ENCODE measurements at places on chromosomes 5 and 9.

GRCh38 chr9:3403315-3403714 is 122.5 kb downstream of the RFX3 start:
- DNase-seq, result no peak

DNA sequence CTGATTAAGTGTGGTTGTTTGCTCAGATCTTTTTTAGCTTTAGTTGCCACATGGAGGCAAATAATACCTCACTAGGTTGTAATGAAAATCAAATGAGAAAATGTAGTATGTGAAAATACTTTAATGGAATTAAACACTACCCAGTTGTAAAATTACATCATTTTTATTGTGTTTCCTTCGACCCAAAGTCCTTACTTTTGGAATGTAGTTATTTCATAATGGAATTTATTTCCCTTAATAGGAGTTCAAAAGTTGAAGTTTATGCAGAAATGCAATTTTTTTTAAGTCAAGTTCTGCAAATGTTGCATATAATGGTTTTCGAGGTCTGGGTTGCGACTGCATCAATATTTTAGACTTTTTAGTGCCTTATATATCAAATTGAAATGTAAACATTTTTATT is 31.0 kb downstream of the TNPO1 start:
- DNase-seq, result no peak

- DNase-seq, result peak; percentile 72
Measured at GRCh38 chr5:75536694-75537360, 25.1 kb downstream of the POLK start.

GRCh38 chr9:97304586-97304985 is 2.9 kb upstream of the CCDC180 start:
- no peak for DNase-seq

- no peak for DNase-seq
Measured at GRCh38 chr9:107175041-107175440, 108.0 kb upstream of the RAD23B start.

- no peak for DNase-seq
Measured at GRCh38 chr9:2107906-2108451, 92.8 kb downstream of the SMARCA2 start.

DNA sequence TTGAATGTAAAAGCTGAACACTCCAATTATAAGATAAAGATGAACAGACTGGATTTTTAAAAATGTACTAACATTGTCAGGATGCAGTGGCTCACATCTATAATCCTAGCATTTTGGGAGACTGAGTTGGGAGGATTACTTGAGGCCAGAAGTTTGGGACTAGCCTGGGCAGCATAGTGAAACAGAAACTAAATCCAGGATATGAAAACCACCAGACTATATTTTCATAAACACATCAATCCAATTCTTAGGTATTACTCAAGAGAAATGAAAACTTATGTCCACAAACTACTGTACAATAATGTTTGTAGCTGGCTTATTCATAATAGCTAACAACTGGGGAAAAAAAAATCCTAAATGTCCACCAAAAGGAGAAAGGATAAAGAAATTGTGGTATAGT is 26.8 kb upstream of the NAA35 start:
- no peak for DNase-seq

GRCh38 chr9:137303151-137303892 is 1.3 kb upstream of the NRARP start:
- no peak for DNase-seq

DNA sequence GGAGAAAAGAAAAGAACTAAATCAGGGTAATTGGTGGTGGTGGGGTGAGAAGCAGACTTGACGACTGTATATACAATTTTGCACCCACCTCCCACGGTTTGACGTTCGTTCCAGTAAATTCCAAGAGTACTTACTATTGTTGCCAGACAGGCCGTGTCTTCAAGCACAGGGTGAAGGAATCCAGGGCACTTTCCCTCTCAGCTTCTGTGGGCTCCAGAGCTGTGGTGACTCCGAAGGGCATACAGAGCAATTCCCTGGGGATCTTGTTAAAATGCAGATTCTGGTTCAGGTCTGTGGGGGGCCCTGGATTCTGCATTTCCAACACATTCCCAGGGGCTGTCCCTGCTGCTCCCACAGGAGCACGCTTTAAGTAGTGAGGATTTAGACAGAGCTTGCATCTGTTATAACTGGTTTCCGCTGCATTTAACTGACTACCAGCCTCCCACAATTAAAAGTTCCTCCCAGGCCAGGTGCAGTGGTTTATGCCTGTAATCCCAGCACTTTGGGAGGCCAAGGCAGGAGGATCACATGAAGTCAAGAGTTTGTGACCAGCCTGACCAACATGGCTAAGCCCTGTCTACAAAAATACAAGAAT is 49.3 kb upstream of the FANCC start:
- DNase-seq, result no peak

DNA sequence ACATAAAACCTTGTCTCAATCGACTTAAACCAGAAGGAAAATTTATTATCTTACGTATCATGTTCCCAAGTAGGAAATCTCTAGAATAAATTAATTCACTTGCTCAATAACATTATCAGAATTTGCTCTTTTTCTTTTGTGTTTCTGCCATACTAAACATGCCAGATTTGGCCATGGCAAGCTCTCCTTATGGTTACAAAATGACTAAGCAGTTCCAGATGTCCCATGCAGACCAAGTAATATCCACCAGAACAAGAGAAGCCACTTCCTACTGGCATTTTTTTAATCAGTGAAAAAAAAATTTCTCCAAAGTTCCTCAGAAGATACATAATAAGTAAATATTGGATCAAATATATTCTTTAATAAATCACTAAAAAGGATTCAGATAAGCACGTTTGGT is 25.2 kb upstream of the ADAMTS6 start:
- no peak for DNase-seq

DNA sequence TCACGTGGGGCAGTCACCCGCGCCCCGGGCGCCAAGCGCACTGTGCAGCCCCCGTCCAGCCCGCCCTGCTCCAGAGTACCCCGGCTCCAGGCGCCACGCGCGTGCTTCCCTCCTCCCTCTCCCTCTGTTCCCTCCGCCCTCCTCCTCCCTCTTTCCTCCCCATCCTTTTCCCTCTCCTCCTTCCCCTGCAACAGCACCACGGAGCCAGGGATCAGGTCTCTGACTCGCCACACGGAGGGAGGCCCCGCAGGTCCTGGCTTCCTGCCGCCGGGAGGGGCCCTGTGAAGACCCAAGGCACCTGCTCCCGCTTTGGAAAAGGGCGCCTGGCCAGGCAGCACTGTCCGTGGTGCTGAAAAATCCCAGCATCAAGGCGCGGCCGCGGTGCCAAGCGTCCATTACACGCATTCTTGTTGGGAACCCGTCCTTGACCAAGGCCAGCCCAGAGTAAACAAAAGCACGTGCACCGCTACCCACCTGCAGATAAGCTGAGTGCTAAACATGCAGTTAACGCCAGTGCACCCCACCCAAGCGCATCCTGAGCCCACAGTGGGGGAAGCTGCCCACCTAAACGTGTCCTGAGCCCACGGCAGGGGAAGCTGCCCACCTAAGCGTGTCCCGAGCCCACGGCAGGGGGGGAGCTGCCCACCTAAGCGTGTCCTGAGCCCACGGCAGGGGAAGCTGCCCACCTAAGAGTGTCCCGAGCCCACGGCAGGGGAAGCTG is 21.7 kb downstream of the SLC6A18 start:
- DNase-seq, result peak; percentile 26

GRCh38 chr9:115022760-115023434 is 92.5 kb upstream of the TNFSF8 start:
- DNase-seq, result no peak

GRCh38 chr9:6408320-6408719 is 4.7 kb upstream of the UHRF2 start:
- DNase-seq, result no peak

DNA sequence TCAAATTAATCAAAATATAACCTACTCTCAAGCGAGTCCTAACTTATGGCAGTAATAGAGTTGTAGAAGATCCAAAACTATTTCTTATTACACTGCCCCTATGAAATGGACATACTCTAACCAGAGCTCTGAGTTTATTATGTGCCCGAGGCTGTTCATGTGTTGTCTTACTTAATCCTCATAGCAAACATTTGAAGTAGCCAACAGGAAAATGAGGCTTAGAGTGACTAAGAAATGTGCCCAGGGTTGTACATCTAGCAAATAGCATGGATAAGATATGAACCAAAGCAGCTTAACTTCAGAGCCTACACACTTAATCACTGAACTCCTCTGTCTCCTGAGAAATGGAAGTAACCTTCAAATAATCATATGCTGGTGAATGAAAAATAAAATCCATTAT is 1551.7 kb downstream of the MAT2B start:
- no peak for DNase-seq

DNA sequence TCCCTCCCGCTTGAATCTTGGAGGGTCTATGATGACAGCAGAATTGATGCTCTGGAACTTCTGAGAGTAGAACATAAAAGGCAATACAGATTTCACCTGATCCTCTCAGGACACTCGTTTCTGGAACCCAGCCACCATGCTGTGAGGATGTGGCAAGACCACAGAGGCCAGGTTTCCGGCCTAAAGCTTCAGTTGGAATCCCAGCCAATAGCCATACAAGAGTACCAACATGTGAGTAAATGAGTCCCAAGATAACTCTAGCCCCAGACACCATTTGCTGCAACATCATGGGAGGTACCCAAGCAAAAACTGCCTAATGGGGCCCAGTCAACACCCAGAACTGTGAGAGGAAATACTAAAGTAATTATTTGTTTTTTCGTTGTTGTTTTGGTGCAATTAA is 65.7 kb upstream of the MARCHF11 start:
- DNase-seq, result no peak

GRCh38 chr5:116488356-116489041 is 86.1 kb downstream of the SEMA6A start:
- no peak for DNase-seq

GRCh38 chr5:74766418-74766848 is 484 bp downstream of the GFM2 start:
- no peak for DNase-seq

DNA sequence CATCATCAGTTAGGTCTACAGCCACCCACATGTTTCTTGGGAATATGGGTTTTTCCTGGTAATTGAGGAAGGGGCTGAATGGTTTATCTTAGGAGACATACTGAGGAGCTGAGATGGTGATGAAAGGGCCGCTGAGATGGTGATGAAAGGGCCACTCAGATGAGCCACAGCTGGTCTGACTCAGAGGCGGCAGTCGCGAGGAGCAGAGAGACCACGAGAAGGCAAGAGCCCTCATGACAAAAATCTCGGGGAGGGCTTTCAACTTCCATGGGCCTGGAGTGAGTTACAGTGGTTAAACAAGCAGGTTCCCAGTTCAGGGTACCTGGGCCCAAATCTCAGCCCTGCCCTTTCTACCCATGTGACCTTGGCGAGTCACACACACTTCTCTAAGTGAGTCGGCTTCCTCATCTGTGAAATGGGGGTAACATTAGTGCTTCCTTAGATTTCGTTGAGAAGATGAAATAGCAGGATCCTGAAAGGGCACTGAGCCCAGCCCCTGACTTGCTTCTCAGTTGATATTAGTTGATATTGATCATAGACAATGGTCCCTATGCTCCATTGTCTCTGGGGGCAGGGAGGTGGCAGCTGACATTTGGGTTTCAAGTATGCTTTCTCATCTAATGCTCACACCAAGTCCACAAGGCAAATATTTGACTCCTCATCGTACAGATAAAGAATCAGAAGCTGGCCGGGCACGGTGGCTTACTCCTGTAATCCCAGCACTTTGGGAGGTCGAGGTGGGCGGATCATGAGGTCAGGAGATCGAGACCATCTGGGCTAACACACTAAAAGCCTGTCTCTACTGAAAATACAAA is 169.5 kb downstream of the RGS3 start:
- DNase-seq, result no peak

DNA sequence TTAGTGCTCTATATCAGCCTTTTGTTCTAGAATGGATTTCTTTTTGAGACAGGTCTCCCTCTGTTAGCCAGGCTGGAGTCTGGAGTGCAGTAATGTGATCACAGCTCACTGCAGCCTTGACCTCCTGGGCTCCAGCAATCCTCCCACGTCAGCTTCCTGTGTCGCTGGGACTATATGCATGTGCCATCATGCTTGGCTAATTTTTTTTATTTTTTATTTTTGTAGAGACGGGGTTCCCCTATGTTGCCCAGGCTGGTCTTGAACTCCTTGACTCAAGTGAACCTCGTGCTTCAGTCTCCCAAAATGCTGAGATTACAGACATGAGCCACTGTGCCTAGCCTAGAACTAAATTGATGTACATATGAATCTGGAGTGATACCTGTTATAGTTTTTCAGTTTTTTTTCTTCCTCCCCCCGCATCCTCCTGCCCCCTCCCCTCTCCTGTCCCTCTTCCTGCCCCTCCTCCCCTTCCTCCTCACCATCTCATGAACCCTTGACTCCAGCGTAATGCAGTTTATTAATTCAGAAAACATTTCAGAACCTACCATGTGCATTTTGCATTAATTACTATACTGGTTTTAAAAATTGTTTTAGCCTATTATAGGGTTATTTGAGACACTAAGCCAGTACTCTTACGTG is 37.4 kb upstream of the TNFAIP8 start:
- DNase-seq, result no peak

GRCh38 chr5:151674626-151675610 is 11.8 kb downstream of the SPARC start:
- DNase-seq, result no peak

- no peak for DNase-seq
Measured at GRCh38 chr5:130601-131131, 38.7 kb downstream of the PLEKHG4B start.

DNA sequence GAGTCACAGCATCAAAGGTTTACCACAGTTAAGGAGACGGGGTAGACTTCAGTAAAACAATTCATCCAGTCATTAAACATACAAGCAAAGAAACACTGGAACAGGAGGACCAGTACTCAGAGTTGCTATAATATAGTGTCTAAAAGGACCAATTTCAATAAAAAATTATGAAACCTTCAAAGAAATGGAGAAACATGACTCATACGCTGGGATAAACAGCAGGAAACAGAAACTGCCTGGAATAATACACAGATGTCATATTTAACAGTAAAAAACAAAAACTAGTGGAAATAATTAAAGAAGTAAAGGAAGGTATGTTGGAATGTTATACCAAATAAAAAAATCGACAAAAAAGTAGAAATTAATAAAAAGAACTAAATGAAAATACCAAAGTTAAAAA is 1075.9 kb downstream of the NR2F1-AS1 start:
- no peak for DNase-seq

DNA sequence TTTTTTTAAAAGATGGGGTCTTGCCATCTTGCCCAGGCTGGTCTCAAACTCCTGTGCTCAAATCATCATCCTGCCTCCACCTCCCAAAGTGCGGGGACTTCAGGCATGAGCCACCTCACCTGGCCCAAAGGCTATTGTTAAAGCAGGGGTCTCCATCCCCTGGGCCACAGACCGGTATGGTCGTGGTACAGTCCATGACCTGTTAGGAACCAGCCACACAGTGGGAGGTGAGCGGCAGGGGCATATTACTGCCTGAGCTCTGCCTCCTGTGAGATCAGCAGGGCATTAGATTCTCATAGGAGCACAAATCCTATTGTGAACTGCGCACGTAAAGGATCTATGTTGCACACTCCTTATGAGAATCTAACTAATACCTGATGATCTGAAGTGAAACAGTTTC is 7.3 kb upstream of the NOL6 start:
- DNase-seq, result no peak

DNA sequence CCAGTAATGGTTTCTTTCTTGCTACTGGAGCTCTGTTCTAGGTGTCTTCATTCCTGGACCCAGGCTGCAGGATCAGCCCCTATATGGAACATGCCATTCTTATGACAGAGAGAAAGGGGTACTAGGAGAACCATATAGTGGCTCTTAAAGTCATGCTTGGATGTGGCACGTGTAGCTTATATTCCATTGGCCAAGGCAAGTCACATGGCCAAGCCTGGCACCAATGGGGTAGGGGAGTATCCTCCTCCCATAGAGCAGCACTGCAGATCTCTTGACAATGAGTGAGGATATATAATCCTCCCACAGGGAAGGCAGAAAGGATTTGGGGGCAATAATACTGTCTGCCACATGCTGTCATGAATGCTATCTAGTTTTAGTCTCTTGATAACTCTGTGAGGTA is 193.3 kb downstream of the PALM2AKAP2 start:
- DNase-seq, result no peak
